ENCODE measurements at places on chromosomes 12 and 14. TPM values are rescaled to one million over a fixed set of nuclear protein-coding genes. Genes with fewer than 3 reads are reported as not detected.

Gene RTL1
- not detected for total RNA-seq

Gene KCNK10
- total RNA-seq: not detected

Gene TMEM233
- total RNA-seq: not detected

Gene ASCL1
- not detected for total RNA-seq

- DNase-seq: no peak
These were observed 18.4 kb upstream of the MAP3K9 start for GRCh38 chr14:70827752-70828151.

- no peak for DNase-seq
These were observed 86.2 kb upstream of the AMIGO2 start for GRCh38 chr12:47165934-47166333.

DNA sequence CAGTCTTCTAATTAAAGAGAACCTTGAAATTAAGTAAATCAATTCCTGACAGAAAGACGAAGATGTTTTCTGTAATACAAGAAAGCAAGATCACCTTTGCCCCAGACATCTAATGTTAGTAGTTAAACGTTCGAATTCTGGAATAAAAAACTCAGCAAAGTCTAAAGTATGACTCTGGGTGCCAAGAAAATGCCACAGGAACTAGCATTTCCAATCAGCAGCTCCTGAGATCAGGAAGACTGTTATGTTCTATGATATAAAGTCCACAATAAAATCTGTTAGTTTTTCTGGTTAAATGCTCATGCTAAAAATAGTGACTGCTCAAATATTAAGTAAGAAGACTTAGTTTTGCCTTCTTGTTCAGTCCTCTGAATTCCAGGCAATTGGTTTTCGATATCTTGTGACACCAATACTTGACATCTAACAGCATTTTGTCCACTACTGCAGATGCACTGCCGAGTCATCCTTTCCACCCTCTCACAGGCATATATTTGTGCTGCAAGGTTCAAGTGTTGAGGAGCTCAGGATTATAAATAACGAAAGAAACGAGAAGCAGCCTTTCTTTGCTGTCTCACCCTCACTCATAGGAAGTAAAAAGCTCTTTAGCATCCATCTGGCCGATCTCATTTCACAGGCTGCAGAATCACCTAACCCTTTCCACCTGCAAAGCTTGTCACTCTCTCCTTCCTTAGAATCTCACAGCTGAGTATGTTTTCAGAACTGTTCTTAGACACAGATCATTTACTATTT is 32.0 kb downstream of the SSH1 start:
- DNase-seq: no peak

- DNase-seq: no peak
These were observed 88.2 kb downstream of the TMX1 start for GRCh38 chr14:51328064-51328771.

- peak; percentile 63 for DNase-seq
These were observed 1.0 kb downstream of the HIP1R start for GRCh38 chr12:122836027-122836921.

DNA sequence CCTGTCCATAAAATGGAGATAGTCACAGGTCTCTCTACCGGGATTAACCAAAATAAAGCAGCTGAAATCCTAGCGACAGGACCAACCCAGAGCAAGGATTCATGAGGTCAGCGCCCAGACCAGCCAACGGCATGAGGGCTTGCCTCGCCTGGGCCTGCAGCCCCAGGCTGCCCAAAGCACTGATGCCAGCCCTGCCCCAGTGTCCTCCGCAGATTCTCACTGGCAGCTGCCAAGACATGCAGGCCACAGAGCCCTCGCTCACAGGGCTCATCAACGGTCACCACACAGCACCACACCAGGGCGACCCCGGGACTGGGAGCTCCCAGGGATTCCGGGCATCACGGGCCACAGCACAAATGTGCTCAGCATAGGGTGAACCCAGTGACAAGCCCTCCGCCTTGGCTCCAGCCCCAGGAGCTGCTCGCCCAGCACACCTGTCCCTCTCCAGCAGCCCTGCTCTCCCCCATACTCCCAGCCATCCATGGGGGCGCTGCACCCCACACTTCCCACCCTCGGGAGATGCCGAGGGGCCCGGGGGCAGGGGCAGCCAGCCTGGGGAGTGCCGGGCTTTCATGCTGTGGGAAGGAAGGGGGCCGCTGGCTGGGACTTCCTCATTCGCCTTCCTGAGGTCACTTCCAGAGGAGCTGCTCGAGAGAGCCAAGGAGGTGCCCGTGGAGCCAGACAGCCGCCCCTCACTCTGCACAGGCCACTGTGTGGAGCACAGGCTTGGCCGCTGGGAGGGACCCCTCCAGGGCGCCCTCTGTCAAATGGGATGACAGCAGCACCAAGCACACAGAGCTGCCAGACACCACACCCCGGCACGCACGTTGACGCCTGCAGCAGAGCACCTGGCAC is 14.1 kb downstream of the RAB35 start:
- DNase-seq: no peak

DNA sequence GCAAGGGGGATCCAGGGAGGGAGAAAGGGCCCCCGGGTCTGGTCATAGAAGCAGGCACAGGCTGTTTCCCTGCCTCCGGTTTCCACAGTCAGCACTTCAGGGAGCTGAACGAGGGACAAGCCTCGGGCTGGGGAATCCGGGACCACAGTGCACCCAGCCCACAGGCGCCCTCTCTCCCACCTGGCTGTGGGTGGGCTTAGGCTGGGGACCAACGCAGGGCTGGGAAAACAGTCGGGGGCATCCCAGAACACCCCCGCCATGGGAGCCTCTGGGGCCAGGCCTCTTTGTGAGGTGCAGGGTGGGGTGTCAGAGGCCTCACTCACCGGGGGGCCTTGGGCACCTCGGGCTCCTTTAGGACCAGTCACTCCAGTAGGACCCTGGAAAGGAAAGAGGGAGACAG is 16.3 kb downstream of the TMEM106C start:
- no peak for DNase-seq

DNA sequence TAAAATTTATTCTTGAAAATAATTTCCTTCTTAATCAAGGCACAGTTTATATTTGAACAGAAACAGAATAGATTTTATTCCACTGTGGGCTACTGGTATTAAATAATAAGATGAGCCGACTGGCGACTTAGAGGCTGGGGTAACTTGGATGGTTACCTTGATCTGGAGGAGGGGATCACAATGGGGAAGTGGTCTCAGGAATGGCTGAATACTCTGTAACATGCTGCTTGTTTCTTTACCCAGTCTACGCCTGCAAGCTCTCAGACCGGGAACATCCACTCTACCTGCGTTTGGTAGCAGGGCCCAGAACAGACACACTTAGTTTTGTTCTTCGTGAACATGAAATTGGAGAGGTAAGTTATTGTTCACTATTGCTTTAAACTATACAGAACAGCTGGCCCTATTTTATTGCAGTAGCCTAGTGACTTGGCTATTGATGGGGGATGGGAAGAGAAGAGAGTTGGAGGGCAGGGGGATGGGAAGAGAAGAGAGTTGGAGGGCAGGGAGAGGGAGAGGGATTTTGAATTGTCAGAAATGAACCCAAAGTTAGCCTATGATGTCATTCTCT is 67.9 kb downstream of the GNS start:
- no peak for DNase-seq

Data from CD4-positive, alpha-beta T cell (primary cell).